ENCODE measurements at places on chromosomes 7 and 10.

DNA sequence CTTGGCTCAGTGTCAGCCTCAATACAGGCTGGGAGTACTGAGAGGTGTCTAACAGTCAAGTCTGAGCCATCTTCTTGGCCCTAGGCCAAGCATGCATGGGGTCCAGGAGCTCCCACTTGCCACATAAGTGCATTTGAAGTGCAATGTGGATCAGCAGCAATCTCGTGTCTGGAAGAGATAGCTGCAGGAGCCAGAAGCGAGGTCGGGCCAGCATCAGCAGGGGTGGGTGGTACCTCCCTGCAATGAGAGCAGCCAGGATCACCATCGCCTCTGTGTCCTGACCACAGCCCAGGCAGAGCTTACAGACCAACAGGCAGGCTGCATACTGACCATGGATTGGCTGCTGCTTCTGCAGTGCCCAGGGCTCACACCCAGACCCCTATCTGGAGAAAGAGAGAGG, 83.0 kb upstream of the CXCL12 start:
- DNase-seq, result no peak

GRCh38 chr7:142771353-142771723, 568 bp downstream of the PRSS2 start:
- DNase-seq, result no peak

DNA sequence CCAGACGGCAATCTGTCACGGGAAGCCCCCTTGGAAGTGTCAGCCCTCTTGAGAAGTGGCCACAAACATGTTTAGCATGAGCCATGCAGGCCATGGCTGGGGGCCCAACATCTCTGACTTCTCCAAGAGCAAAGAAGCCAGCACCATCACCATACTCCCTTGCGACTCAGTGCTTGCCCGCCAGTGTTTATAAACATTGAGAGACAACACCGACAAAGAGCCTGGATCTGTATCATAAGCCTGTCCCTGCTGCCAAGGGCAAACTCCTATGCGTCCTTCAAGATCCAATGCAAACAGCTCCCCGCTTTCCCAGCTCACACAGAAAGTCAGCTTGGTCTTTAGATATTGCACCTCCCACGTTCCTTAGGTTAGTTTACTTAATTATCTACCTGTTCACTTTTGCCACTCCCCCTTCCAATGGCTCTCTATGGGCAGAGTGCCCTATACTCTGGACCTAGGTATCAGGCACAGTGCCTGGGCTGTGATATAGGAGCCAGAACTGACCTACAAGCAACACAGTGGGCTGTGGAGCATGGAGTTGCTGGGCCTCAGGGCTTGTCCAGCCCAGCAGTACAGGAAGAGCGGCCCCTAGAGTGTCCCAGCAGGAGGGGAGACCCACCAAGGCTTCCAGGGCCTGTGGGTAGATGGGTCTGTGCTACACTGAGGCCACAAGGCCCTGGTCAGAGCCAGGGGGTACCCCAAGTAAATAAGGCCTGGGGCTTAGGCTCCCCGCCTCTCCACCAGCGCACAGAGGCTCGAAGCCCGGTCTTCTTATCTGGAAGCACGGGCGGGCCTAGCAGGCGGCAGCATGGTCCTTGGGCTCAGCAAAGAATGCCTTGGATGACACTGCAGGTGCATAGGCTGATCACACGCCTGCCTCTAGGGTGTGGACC, 37.7 kb downstream of the CAMK2B start:
- DNase-seq, result no peak

DNA sequence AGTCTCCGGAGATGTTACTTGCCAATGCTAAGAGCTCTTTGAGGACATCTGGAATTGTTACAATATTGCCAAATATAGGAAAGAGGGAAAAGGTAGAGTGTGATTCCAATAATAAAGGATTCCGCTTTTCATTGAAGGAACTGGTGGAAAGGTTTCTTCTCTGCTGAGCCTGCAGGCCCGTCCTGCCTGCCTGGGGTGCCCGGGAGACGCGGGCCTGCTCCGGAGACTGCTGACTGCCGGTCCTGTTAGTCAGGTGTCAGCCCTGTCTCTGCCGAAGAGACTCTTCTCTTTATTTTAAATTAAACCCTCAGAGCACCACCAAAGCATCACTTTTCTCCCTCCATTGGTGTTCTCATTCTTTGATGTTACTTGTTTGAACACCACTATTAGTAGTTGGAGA, 2.2 kb downstream of the EGFR start:
- DNase-seq, result no peak

Measured in AG04450 (cell line).